ENCODE measurements at places on chromosomes 5 and 9. TPM values are rescaled to one million over a fixed set of nuclear protein-coding genes. Genes with fewer than 3 reads are reported as not detected.

- no peak for DNase-seq
Observed at GRCh38 chr5:1896602-1897376, 14.1 kb upstream of the IRX4 start.

- DNase-seq, result no peak
Observed at GRCh38 chr5:128100860-128101557, 17.4 kb downstream of the SLC12A2 start.

GRCh38 chr5:66164044-66164790 lies 20.1 kb downstream of the SREK1 start:
- DNase-seq, result peak; percentile 90

The LPAR1 gene
- total RNA-seq, result 47.3 TPM

DNA sequence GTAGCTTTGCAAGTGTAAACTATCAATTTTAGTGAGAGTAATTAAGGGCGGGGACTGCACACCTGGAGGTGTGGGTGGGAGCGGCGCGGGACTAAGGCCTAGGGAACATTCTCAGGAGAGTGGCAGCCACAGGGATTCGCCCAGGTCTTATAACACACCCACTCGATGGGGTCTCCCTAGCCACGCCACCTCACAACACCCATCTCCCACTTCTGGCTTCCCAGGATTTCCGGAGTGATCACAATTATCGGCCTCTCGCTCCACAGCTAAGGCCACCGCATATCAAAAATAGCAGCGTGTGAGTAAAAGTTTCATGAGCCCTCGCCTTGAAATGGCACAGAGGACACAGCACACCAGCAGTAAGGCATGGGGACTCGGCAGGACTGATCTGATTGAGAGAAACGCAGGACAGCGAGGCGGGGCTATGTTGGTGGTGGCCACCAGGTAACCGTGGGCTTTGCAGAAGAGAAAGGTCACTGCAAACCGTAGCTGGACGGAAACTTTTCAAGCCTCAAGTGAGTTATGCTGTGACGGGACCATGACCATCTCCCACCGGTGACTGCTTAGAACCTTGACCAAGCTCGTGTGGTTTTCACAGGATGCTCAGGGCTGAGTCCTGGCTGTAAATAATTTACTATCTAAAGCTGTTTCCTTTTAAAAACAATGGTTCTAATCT lies 1.1 kb upstream of the LPAR1 start:
- DNase-seq, result no peak

The SPATA31C1 gene
- not detected for total RNA-seq

The NR2F1 gene
- 4.8 TPM for total RNA-seq

DNA sequence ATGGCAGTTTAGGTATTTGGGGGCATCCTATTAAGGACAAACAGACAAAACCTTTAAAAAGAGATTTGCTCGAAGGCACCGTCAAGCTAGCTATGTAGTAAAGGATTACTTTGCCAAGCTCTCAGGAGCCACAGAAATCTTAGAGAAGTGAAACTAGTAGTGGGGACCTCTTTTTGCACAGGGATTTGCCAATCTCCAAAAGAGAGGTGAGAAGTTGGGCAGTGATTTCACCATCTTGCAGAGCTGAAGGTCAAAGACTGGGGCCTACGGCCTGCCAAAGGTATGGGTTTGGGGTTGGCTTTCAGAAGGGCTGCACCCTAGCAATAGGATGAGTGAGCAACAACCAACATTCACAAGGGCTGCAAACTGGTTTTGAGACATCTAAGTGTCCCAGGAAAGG lies 1.6 kb upstream of the FCN1 start:
- DNase-seq, result no peak

DNA sequence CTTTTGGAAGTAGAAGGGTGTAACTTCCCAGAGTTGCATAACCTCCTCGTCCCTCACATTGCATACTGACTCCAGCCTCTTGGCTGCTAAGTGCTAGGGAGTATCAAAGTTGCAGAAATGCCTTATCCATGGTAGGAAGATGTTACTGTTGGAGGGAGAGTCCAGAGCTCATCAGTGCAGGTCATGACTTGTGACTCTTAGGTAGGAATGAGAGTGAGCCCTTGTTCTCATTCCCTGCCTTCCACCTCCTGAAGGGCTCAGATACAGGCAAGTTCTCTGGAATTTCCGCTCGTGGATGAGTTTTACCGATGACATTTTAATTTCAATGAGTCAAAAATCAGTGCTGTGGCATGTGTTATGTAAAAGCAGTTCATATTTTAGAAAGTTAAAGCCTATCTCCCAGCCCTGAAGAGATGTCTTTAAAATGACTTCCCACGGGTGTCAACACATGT lies 17.0 kb downstream of the IRX1 start:
- no peak for DNase-seq

DNA sequence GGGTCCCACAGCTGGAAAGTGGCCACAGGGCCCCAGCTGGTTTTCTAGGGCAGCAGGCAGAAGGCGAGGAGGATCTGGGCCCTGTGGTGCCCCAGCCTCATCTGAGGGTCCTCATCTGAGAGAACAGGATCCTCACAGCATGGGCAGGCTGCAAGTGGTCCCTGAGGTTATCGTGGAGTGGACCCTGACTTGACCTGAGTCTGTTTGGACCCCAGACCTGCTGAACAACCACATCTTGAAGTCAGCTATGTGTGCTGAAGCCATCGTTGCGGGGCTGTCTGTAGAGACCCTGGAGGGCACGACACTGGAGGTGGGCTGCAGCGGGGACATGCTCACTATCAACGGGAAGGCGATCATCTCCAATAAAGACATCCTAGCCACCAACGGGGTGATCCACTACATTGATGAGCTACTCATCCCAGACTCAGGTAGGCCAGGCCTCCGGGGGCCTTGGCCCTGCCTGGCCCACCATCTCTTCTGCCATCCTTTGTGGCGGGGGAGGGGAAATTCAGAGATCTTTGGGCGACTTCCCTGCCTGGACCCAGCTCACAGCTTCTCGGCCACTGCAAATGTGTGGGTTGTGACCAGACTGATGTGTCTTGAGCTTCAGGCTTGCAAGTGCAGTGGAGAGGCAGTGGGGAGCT lies 24.0 kb downstream of the TGFBI start:
- no peak for DNase-seq

Measured in skin of body (tissue), 3 donors.